Stimulated activated CD4-positive, alpha-beta T cell treated with anti-CD3 and anti-CD28 coated beads, Interleukin-1b, Interleukin-23, amount 100 ng/mL, for 1 hour (primary cell): ENCODE measurements at places on chromosomes 4 and X.

DNA sequence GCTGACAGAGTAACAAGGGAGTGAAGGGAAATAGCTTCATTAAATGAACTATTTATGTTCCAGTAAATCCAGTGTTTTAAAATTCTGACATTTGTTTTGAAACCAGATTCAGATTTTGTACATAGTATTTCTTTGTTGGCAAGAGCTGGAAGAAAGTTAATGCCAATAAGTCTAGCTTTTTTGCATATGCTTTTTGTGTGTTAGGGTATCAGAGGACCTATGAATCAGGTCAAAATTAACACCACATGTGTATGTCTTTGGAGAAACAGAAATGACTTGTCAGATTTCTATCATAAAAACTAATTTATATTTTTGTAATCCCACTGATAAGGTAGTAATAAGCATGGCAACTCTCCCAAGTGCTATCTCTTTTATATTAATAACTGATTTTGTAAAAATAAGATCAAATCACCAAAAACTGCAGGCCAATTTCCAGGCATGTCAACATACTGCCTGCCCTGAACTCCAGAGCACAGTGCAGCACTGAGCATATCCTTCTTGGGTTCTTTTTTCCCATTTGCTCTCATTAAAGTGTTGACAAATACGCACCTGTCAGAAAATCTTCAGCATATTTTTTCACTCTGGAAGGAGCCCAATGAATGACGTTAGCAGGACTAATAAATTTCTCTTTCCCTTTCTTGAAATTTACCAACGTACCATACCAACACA, 65.5 kb downstream of the SH3RF1 start:
- no peak for DNase-seq

GRCh38 chrX:73577361-73577760, 14.4 kb downstream of the CHIC1 start:
- DNase-seq = no peak

DNA sequence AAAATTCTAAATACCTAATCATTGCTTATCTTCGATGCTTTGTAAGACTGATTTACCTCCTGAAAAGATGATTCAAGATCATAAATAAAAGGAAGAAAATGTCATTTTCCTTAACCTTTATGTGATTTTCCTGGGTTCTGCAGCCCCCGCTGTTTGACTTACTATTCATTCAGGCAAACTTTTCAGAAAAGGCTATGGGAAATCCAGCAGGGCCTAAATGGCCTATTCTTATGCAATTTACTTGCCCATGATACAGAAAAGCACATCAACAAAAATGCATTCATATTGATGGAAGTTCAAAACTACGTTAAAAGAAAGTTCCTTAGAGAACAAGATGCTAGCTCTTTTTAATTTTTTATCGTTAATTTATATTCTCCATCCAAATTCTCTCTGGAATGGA, 51.2 kb downstream of the TMEM144 start:
- DNase-seq = no peak

DNA sequence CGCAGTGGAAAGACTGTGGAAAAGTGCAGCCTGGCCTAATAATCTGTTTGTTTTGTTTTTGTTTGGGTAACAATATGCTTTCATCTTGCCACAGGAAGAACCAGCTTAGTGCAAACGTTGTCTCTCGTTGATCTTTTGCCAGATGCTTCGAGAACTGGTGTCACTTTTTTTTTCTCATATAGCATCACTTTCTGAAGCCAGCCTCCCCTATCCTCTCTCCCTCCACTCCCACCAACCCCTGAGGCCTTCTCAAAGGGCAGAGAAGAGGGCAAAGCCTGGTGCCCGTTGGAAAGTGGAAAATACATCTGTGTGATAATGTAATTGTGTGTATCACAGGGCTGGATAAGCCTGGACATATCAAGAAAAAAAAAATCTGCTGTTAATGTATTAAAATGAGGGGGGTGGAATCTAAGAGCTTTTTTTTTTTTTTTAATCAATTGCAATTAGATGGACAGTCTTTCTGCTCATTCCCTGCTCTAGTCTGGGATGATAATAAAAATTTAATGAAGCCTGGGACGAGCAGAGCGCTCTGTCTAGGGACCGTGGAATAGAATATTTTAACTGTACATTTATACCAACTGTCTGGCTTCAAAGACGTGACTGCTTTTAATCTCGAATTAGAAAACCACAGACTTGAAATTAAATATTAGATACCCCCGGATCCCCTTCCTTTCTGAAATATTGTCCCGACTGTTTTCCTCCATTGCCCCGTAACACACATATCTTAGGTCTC, 8.1 kb downstream of the POU4F2 start:
- no peak for DNase-seq

DNA sequence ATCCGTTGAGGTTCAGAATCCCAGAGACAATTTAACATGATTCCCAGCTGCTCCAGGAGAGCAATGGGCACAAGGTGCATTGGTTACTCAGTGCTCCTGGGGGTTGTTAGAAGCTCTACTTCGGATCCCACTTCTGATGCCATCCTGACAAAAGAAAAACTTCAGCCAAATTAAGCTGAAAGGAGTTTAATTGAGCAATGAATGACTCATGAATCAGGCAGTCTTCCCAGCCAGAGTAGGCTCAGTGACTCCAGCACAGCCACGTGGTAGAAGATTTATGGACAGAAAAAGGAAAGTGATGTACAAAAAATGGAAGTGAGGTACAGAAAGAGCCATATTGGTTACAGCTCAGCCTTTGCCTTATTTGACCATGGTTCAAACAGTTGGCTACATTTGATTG, 95.7 kb downstream of the PWWP3B start:
- DNase-seq = no peak

GRCh38 chr4:96698831-96699230, 858.9 kb downstream of the PDHA2 start:
- DNase-seq = no peak

DNA sequence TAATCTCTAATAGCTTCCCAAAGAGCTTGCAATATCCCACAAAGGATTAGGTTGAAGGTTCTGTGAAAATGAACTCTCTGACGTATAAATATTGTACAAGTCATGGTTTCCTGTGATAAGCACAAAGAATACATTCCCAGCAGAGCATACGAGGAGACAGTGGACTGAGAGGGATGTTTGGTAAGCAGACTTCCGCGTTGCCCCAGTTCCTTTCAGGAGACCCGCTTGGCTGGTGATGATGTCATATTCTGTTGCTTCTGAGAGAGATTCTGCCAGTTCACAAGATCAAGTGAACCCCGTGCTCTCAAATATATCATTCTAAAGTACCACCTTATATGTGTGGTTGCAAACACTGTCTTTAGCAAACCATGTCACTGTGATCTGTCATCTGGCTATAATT, 323.9 kb upstream of the CASK start:
- DNase-seq = no peak

- no peak for DNase-seq
These were observed 1.7 kb upstream of the AFP start for GRCh38 chr4:73434311-73434710.

DNA sequence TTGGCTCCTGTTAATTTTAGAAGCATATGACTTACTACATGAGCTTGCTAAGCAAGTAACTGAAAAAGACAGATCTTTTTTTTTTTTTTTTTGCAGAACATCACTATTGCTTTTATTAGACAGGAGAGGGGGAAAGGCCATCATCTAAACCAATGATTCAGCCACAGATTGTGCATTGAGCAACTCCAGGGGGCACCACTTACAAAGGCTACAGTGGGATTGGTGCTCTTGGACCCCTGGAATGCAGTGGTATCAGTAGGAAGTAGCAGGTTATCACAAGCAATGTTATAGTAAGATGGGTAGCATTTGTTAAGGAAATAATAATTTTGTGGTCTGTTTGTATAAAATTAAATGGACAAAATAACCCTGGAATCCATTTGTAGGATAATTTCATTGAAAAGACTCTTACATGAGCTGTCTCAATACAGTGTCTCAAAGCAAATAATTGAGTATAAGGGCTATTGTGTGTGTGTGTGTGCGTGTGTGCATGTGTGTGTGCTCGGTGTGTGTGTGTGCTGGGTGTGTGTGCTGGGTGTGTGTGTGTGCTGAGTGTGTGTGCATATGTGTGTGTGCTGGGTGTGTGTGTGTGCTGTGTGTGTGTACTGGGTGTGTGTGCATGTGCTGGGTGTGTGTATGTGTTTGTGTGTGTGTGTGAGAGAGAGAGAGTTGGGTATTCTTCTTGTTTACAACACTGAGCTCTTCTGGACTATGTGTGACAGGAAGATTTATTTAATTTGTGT, 296.3 kb downstream of the PCDH7 start:
- no peak for DNase-seq

DNA sequence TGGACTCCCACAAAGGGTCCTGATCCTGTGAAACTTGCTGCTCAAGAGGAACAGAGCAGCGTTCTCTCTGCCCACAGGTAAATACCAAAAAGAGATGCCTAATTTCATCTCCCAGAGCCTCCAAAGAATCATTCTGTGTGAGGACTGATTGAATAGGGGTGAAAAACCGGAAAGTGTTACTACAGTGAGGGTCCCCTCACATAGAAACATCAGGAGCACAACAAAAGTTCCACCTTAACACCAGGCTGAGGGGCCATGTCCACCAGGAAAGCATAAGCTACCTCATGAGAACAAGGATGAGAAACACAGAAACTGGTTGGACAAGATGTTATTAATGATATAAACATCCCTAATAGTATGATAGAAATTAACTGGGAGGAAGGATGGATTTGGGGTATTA, 140.9 kb downstream of the NWD2 start:
- DNase-seq = no peak

- DNase-seq = no peak
These were observed 24.2 kb upstream of the VSIG1 start for GRCh38 chrX:108020631-108021030.

GRCh38 chrX:23993012-23993633, 33.9 kb downstream of the KLHL15 start:
- DNase-seq = no peak

DNA sequence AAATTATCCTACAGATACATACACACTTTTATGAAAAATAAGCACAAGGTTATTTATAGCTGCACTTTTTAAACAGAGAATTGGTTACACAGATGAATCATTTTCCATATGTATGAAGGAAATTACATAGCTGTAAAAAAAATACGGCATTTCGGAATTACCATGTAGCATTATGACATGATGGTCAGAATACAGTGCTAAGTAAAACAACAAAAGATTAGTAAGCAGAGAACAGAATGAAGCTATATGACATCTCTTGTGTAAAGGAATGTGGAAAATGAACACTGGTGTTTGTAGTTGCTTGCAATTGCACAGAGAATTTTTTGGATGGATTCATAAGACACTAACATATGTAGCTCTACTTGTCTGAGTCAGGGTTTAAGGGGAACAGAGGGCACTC, 1222.0 kb upstream of the PRKX start:
- DNase-seq = no peak

- DNase-seq = no peak
These were observed 5.1 kb downstream of the ADGRA3 start for GRCh38 chr4:22510750-22511149.

DNA sequence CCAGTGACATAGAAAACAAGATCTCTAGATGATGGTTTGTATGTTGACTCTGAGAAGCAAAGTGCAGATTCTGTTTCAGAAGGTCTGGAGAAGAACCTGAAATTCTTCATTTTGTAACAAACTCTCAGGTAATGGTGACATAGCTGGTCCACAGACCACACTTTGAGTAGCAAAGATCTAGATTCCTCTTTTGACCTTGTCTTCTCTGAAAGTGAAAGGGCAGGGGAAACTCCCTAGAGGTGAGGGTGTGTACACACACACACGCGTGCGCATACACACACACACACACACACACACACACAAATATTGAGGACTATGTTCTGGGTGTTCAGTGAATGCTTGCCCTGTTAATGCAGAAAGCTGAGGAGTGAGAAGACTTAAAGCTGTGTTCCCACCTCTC, 110.1 kb downstream of the NHSL2 start:
- DNase-seq = no peak

GRCh38 chrX:150508018-150508417, 60.4 kb upstream of the MTM1 start:
- no peak for DNase-seq

DNA sequence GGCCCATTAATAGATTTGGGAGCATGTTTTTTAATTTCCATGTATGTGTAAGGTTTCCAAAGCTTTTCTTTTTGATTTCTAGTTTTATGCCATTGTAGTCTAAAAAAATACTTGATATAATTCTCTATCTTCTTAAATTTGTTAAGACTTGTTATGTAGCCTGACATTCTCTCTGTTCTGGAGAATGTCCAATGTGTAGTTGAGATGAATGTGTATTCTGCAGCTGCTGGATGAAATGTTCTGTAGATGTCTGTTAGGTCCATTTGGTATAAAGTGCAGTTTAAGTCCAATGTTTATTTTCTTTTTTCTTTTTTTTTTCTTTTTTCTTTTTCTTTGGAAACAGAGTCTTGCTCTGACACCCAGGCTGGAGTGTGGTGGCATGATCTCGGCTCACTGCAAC, 378.5 kb upstream of the MAD2L1 start:
- no peak for DNase-seq

- DNase-seq = no peak
These were observed 70.6 kb downstream of the TRAPPC11 start for GRCh38 chr4:183729430-183730328.

DNA sequence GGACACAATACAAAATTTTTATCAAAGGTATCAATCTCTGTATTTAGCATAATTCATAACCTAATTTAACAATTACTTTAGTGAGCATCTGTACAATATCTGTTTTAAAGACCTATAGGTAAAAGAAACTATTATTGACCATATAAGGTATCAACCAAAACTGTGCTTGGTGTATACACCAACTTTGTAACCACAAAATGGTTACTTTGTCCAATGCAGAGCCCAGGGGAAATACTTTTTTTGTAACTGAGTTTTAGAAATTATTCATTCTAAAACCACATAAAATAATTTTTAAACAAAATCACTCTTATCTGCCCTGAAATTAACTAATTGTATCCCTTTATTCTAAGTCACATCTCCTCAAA, 5.0 kb downstream of the CXXC4 start:
- DNase-seq = no peak

GRCh38 chr4:89492581-89493071, 185.0 kb upstream of the GPRIN3 start:
- DNase-seq = no peak

DNA sequence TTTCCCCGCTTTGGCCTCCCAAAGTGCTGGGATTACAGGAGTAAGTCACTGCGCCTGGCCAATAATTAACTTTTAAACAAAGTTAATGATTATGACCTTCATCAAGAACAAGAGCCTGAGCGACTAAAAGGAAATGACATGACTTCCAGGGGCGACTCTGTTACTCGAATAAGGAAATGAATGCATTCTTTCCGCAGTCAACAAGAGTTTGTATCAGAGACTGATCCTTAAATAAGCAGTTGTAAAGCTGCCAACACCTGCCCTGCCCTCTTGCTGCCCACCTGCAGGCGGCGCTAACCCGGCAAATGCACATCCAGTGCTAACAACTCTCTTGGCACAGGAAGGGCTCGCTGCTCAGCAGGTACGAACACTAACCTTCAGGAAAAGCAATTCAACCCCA, 27.3 kb downstream of the WDR1 start:
- DNase-seq = no peak

DNA sequence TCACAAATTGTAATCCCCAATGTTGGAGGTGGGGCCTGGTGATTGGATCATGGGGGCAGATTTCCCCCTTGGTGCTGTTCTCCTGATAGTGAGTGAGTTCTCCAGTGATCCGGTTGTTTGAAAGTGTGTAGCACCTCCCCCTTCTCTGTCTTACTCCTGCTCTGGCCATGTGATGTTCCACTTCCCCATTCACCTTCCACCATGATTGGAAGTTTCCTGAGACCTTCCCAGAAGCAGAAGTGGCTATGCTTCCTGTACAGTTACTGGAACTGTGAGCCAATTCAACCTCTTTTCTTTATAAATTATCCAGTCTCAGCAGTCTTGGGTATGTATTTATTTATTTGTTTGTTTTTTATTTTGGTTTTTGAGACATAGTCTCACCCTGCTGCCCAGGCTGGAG, 143.2 kb downstream of the CPE start:
- no peak for DNase-seq

- DNase-seq = no peak
These were observed 421 bp upstream of the PLAC1 start for GRCh38 chrX:134658760-134659023.
